NCI-H2081 (cell line): ENCODE measurements at places on chromosomes 3 and 15.

- no peak for DNase-seq
These were observed 78.6 kb downstream of the SRGAP3 start for GRCh38 chr3:9170851-9171160.

DNA sequence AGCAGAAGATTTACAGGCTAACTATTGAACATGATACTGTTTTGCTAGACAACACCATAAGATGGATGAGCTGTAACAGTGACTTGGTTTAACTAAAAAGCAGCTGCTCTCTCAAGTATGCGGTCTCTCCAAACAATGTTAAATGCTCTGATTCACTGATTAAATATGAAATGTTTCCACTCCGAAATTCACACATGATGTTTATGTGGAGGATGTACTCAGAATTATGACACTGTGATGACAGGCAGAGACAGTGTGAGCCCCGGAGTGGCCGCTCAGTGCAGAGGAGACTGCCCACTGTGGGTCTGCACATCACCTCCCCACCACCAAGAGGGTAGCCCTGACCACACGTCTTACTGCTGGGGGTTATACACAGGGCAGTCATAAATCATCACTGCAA, 83.9 kb upstream of the MEX3B start:
- DNase-seq = peak; percentile 17

DNA sequence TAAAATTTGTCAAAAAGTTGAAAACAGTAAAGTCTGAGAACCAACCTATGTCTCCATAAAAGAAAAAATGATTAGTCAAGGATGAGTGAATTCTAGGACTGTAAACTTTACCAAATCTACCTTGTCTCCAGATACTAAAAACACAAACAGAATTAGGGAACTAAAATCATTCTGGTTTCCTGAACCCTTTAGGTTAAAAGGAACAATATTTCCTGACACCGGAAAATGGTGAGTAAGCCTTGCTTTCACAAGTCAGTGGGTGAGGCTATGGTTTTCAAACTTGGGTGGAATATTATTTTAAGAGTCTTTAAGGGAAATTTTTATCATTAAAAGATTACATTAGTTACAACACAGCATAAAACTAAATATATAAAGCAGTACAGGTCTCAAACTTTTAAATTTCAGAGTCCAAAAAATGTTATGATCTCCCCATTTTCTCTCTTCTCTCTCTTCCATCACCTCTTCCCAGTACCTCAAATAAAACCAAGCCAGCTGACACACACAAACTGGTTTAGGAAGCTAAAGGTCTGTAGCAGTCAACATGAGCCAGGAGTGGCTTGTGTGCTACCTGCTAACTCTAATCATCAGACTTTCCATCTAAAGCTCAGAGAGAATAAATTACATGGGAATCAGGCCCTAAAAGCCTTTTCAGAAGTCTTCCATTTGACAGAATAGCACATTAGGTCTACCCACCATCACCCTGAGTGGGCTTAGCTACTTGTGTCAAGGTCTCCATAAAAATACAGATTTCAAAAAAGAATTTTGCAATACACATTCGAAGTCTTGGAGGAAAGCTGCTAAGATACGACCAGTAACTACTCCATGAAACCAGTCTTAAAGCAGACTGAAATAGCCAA, 2.2 kb downstream of the SLC12A6 start:
- no peak for DNase-seq

GRCh38 chr15:90691369-90691768, 25.8 kb upstream of the BLM start:
- DNase-seq = no peak

DNA sequence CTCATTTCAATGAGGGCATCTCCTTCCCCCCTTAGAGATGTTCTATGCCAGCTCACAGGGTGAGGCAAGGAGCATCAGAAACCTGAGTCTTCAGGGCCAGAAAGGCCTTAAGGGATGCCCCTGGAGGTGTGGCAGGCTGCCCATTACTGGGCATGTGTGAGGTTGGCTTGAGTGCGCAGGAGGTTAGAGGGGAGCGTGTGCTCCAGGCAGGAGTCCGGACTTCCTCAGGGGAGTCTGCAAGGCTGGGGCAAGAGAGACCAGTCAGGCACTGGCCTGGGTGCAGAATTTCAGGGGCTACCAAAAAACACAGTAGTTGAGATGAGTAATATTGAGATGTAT, 1.9 kb downstream of the LOXL1 start:
- no peak for DNase-seq

DNA sequence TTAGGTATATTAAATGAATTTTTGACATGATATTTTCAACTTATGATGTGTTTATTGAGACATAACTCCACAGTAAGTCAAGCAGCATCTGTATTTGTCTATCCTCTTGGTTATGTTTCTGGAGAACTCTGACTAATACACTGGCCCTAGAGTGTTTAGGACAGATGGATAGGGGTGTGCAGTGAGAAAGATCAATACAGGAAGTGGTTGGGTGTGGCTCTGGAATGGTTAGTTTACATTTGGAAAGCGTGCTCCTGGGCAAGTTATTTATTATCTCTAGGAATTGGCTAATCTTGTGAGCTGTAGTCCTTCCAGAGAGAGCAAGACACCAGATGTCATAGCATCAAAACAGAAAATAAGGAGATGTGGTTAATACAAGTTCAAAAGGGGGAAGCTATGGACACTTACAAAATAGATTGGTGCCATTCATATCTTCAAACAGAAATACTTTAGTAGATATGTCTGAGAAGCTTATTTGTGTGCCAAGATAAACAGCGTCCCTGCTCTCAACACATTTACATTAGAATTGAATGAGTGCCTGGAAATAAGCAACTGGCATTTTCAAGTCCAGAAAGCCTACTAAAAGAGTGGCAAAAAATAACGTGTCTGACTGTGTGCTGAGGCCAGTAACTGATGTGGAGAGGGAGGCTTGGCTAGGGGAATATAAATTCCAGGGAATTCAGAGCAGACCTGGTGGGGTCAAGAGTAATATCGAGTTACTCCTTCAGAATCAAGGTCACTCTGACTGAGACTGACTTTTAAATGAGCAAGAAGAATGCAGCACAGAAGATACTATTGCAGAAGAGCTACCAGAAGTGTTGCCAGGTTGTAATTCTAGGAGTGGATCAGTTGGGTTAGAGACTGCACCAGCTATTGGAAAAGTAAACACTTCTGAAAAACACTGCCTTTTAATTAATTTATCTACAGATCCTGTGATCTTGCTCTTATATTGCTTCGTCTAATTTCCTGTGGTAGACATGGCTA, 33.4 kb upstream of the PLAAT1 start:
- peak; percentile 25 for DNase-seq

GRCh38 chr15:68334661-68335124, 57.1 kb downstream of the FEM1B start:
- no peak for DNase-seq

DNA sequence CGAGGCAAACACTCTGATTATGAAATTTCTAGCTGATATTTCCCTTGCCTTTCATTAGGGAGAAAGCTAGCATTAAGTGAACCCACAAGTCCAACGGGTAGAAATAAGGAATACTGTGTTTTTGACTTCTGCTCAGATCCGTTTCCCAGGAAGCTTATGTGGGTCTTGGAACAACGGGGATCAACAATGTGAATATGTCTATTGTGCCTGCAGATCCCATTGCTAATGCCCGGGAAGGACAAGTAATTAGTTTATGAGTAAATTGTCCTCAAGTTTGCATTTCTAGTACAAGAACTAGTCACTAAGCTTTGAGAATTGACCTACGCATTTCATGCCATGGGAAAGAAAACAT, 236.4 kb downstream of the UACA start:
- DNase-seq = no peak

DNA sequence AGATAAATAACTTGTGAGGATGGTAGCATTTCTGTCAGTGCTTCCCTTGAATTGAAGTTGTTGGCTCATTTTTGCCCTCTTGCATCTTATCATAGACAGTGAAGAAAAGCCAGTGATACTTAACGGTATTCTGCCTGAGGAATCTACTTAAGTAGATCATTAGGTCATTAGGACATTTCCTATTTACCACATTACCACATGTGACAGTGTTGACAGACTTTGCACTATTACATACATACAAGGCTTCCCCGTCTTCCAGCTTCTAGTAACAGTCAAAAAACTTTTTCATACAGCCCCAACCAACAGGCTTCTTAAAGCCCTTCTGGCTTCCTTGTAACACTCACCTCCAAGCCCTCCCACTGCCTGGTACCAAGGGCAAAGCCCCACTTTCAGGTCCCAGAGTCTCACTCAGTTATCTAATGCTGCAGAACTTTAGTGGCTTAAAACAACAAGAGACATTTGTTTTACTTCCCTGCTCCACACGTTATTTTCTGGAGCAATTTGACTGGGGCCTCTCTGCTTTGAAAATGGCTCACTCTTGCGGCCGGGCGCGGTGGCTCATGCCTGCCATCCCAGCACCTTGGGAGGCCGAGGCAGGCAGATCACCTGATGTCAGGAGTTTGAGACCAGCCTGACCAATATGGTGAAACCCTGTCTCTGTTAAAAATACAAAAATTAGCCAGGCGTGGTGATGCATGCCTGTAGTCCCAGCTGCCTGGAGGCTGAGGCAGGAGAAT, 40.0 kb downstream of the ASB7 start:
- no peak for DNase-seq

- DNase-seq = no peak
These were observed 46.2 kb upstream of the ATG7 start for GRCh38 chr3:11226042-11226370.

DNA sequence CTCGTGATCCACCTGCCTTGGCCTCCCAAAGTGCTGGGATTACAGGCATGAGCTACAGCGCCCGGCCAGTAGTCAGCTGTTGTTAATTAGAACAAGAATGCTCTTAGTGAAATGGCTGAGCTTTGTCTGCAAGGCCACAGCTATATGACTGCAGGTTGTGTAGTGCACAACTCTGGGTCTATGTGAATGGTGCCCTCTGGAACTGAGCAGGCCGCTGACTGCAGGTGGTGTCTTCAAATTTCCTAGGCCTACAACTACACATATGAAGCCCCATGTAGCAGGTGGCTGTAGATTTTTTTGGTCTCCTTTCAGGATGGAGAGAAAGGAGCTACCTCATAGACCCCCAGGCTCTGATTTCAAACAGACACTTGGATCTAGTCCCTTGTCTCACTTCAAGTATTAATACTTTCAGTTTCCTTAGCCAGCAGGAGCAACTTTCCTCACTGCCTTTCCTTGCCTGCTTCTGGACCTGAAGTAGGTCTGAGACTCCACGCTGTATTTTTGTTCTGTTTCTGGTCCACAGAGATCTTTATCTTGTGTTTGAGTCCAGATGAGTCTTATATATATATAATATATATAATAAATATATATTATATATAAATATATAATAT, 86.9 kb downstream of the C3orf80 start:
- DNase-seq = no peak

DNA sequence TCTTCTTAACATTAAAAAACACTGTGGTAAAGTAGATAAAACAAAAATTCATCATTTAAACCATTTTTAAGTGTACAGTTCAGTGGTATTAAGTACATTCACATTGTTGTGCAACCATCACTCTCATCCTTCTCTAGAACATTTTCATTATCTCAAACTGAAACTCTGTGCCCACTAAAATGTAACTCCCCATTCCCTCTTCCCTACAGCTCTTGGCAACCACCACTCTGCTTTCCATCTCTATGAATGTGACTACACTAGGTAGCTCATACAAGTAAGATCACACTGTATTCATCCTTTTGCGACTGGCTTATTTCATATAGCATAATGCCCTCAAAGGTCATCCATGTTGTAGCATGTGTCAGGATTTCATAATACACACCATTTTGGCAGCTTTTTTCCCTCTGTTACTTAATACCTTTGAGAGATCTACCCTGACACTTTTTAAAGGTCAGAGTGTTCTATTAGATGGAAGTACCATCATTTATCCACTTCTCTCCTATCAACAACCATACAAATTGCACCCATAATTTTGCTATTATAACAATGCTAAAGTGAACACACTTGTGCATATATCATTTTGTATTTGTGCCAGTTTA, 42.9 kb upstream of the FRMD4B start:
- no peak for DNase-seq

DNA sequence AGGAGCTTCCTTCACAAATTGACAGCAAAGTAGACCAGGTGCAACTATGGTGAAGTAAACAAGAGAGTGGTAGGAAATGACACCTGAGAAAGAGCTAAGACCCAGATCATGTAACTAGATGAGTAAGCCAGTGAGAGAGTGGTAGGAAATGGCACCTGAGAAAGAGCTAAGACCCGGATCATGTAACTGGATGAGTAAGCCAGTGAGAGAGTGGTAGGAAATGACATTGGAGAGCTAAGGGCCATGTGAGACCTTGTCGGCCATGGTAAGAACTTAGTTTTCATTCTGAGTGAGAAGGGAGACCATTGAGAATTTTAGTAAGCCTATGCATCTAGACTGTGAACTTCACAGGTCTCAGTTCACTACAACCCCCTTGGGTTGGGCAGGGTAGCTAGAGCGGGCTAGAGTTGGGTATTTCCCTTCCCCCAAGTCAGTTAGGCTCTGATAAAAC, 5.4 kb upstream of the SENP7 start:
- DNase-seq = no peak

- DNase-seq = no peak
These were observed 32.6 kb downstream of the MAGEF1 start for GRCh38 chr3:184679056-184679816.

DNA sequence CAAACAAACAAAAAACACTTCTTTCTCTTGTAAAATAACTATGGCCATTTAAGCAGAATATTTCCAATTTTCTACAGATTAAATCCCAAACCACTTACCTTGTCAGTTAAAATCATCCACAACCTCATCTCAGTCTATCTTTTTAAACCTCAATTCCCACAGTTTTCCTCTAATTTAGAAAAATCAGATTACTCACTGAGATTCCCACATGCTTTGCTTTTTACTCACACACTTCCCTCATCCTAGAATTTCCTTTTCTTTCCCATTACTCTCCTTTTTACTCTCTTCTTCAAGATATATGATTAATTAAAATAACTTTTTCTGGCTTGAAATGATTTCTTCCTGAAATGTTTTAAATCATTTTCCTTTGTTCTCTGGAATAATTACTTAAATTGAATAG, 790.7 kb downstream of the ROBO1 start:
- no peak for DNase-seq

DNA sequence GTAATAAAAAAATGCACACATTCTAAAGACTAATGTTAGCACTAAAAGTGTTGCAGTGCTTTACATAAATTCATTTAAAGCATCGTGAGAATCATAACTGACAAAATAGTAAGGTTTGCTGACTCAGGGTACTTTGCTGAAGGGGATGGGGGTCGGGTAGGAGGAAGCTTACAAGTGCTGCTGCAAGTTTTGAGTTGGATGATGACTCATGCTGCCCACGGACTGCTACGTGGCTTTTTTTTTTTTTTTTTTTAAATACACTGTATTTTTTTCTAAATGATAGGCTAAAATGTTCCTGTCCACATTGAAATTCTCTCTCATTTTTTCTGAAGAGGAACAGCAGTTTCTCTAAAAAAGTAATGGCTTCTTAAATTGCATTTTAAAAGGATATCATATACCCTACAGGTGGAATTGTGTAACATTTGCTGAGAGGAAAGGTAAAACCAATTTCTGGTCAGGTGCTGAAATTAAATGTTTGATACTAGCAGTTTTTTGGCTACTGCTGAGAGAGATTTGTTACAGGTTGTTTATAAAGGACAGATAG, 2.2 kb downstream of the MAPK6 start:
- DNase-seq = peak; percentile 12

- no peak for DNase-seq
These were observed 1.8 kb downstream of the GPR171 start for GRCh38 chr3:151201051-151201730.

GRCh38 chr3:2510591-2511145, 412.0 kb downstream of the CNTN4 start:
- no peak for DNase-seq

- no peak for DNase-seq
These were observed 126.7 kb upstream of the PRICKLE2 start for GRCh38 chr3:64351713-64352638.
